ENCODE measurements at places on chromosomes 7 and 10. TPM values are rescaled to one million over a fixed set of nuclear protein-coding genes. Genes with fewer than 3 reads are reported as not detected.

The BICC1 gene
- 0.45 TPM for total RNA-seq

The PRKG1 gene
- 3.9 TPM for total RNA-seq

The FAM237B gene
- total RNA-seq = not detected

The CXCL12 gene
- total RNA-seq = 34.2 TPM

The EIF5AL1 gene
- total RNA-seq = 0.38 TPM

The METTL27 gene
- total RNA-seq = 0.09 TPM

The SGCE gene
- total RNA-seq = 47.1 TPM

The FFAR4 gene
- total RNA-seq = not detected

The MYO1G gene
- under 0.01 TPM for total RNA-seq

The MACC1 gene
- total RNA-seq = under 0.01 TPM

The AZGP1 gene
- not detected for total RNA-seq

The FGF8 gene
- not detected for total RNA-seq

The LMOD2 gene
- not detected for total RNA-seq

The RAPGEF5 gene
- 142 TPM for total RNA-seq

Data from endothelial cell of coronary artery (primary cell).